ENCODE measurements at places on chromosomes 3 and 15.
A peak's percentile ranks its signal among the peaks of the same experiment; 100 is the strongest.

DNA sequence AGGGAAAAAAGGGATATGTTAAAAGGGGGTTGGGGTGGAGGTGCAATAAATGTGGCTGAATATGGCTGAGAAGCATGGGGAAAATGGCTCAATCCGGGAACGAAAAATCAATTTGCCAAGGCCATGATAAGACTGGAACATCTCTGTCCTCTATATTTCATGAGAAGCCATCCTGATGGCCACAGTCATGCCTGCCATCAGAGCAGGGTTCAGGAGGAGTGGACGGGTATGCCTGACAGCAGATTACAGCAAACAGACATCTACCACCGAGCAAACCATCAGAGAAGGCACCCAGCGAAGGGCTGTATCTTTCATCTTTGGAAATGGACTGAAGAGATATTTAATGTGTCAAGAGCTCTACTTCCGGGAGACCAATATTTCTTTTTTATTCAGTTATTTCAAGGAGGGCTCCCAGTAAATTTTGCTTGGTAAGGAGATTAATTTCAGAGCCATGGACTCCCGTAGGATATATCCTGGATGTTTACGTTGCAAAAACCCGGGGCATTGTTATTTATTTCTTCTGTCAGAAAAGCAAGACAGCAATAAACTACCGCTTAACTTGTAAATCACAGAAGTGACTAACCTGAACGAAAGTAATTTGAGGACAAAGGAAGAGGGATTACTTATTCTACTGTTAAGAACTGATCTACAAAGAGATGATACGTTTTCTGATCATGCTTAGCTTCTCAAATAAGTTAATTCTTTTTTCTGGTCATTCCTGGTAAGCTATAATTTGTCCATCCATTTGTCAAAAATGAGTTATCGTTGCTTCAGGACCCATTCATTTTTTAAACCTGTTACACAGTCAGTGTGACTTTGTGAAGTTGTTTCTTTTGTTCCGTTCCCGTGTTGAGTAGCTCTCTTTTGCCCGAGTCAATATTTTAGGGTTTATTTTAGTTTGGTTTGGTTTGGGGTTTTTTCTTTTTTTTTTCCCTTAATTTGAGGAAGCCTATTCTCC, 80.6 kb upstream of the CHD2 start:
- no peak for DNase-seq

GRCh38 chr3:28343144-28343543, 5.4 kb upstream of the ZCWPW2 start:
- no peak for DNase-seq

GRCh38 chr3:157938154-157938779, 168.0 kb downstream of the SHOX2 start:
- DNase-seq, result no peak

DNA sequence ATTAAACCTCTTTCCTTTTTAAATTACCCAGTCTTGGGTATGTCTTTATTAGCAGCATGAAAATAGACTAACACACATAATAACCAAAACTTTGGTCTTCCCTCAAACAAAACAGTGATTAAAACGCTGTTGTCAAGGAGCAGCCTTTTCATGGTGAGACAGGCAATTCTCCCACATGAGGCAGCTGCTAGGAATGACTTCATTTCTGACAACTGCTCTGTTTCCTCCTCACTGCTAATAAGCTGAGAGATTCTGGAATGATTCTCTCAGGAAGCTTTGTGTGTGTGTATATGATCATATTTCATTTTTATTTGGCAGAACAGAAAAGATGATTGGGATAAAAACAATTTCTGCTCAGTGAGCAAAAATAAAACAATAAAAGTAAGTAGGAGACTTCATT, 580.6 kb upstream of the ADAMTS9 start:
- no peak for DNase-seq

- no peak for DNase-seq
Observed at GRCh38 chr15:27499191-27499590, 528.2 kb downstream of the GABRG3 start.

- no peak for DNase-seq
Observed at GRCh38 chr15:69747193-69747592, 294.6 kb downstream of the RPLP1 start.

- peak; percentile 62 for DNase-seq
Observed at GRCh38 chr3:197029511-197030167, at the start of gene MELTF. Gene MELTF (minus strand): TSS chr3:197029817. CDS start chr3:197029702, 115 bp downstream.

DNA sequence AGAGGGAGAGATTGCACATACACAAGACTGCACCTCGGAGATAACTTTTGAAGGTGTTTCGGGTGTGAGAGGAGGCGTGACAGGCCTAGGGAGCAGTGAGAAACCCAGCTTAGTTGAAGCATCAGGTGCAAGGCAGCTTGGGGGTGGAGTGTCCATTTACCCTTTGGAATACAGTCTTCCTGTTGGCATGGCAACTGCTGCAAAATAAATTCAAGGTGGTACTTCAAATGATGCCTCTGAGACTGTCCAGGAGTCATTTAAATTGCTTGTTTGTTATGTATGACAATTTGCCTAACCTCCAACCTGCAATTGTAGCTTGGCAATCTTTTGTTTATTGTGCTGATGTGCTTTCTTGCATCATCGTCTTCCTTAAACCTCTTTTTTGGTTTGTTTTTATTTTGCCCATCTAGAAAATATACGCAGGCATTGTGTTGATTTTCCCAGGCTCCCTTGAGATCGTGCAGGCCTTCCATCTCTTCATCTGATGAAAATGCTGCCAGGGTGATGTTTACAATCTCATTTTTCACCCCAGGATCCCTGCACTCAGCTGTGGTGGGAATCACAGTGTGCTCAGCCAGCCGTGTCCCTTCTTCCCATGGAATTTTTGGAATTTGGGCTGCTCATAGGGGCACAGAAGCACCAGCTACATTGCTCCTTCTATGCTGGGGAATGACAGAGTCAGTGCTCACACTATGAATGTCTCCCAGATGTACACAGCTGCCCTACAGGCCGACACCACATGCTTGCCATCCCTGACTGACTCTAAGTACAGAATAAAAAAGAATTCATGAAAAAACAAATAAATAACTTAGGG, 583.1 kb upstream of the CFAP20DC start:
- DNase-seq, result no peak
